ENCODE measurements at places on chromosomes 3 and 15. TPM values are rescaled to one million over a fixed set of nuclear protein-coding genes. Genes with fewer than 3 reads are reported as not detected.

RLBP1 gene
- not detected for total RNA-seq

DNA sequence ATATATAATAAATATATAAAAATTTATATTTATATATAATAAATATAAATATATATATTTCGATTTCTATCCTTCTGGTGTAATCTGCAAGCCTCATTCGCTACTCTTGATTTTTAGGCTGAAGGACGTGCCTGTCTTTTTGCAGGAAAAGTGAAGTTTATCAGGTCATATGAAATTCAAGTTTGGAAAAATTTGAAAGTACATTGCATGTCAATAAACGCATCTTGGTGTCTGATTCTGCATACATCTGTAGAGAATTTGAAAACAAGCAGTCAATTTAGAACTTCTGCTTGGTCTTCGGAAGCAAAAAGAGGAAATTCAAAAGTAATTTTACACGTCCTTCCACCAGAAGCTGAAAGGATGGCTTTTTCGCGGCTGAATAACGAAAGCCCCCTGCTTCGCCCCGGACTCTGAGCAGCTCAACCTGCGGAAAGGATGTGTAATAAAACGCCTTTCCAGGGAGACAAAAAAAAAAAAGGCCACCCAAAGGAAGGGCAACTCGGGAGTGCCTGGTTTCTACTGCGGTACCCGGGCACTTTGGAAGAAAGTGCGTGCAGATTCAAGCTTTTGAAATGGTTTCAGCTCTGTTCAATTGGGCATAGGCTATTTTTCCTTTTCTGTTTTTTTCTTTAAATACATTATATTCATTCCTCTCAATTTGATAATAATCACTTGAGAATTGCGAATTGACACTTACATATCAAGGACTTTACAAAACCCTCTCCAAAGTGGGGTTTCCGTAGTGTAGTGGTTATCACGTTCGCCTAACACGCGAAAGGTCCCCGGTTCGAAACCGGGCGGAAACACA, 1.5 kb upstream of the MYNN start:
- peak; percentile 89 for DNase-seq

CPNE9 gene
- total RNA-seq, result not detected

DGKG gene
- total RNA-seq, result 4.8 TPM

STAC gene
- total RNA-seq, result 6.8 TPM

DNA sequence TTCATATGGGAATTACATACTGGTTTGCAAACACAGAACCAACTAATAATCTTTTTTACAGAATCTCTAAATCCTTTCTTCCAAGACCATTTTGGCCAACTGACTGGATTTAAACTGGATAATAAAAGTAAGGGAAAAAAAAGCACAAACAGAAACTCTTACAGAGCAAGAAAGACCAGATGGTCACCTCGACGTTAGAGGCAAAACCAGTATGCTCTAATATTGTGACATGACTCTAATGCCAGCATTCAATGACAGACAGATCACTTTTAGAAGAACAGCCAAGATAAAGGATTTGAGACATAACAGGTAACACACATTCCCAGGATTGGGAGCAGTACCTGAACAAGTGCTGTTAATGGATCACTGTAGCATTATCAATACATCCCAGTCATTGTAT, 50.9 kb downstream of the DHX36 start:
- no peak for DNase-seq

SCG5 gene
- 46.2 TPM for total RNA-seq

C3orf85 gene
- total RNA-seq, result not detected

DNA sequence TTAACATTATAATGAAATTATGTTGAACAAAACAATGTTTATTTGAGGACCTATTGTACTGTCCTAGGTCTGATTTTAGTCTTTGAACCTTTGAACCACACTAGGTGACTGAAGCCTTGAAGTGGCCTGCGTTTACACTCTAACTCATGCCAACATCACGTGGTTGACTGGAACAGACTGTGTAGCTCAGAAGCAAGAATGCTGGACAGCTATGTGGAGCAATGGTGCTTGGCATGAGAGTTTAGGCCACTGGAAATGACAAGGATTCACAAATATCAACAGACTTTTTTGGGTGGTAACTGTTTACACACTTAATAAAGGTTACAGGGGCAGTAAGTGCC, 391.5 kb downstream of the RAP2B start:
- DNase-seq, result no peak

DNA sequence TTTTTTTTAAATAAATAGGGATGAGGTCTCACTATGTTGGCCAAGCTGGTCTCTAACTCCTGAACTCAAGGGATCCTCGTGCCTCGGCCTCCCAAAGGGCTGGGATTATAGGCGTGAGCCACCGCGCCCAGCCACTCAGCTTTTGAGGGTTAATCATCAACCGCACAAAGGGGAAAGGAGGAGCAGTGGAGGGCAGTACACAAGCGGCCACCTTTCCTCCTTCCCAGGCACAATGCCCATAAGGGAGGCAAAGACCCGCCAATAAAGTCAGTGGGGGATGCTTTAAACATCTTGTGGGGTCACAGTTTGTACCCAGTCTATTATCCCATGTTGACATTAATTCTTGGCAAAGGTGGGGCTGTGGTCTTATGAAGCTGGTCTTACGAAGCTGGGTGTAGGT, 32.4 kb downstream of the EHD4 start:
- DNase-seq, result no peak

MOBP gene
- not detected for total RNA-seq

SLC22A14 gene
- 0.17 TPM for total RNA-seq

DNA sequence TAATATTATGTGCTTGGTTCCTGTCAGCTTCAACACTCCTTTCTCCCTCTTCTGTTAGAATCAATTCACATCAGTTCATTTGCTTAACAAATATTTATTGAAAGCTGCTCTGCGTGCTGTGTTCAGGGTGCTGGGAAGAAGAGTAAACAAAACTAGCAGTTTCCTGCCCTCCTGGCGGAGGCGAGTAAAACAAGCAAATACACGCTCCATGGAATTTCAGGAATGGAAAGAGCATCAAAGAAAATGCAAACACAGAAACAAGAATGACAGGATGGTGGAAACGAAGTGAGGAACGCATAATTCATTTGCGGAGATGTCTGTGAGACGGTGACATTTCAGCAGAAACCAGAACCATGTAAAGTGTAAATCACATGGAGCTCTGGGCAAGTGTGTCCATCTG, 49.4 kb upstream of the SPTSSB start:
- DNase-seq, result peak; percentile 42

GRCh38 chr3:192850451-192850981, 67.1 kb downstream of the MB21D2 start:
- DNase-seq, result no peak

- DNase-seq, result peak; percentile 68
These were observed 10.6 kb upstream of the PARL start for GRCh38 chr3:183895296-183895695.
